Choroid plexus epithelial cell (primary cell): ENCODE measurements at places on chromosomes 16 and 17.

DNA sequence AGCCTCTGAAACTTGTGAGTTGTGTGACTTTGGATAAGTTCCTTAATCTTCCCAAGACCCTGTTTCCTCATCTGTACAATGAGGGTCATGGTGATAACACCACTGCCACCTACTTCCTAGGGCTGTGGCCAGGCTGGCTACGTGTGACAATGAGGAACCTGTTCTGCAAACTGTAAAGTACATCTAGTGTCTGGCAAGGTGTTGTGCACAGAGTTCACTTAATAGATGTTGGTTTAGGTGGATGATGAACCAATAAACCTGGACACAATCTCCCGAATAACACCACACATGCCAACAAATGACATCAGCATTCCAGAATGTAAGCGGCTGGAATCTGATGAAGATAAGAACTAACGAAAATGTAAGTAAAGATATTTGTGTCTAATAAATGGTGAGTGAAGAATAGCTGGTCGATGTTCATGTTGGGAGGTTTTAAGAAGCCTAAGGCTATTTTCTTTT is 82.3 kb downstream of the MARCHF10 start:
- peak; percentile 71 for DNase-seq

DNA sequence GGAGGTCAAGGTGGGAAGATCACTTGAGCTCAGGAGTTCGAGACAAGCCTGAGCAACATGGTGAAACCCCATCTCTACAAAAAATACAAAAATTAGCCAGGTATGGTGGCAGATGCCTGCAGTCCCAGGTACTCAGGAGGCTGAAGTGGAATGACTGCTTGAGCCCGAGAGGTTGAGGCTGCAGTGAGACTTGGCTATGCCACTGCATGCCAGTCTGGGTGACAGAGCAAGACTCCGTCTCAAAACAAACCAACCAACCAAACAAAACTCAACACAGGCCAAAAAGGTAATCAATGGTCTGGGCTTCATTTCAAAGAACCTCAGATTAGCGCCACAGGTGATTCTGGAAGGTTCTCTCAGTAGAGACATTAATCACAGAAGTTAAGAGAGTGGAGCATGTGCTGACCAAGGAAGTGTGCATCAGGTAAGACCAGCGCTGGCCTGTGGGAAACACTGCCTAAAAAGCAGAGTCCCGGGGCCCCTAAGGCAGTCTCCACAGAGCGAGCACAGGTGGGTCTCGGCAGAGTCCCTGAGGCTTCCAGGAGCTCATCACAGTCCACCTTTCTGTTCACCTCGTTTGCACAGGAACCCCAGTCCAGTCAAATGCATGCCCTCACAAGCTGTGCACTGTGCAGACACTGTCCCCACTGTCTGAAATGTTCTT is 71.5 kb upstream of the TRAP1 start:
- DNase-seq, result no peak

DNA sequence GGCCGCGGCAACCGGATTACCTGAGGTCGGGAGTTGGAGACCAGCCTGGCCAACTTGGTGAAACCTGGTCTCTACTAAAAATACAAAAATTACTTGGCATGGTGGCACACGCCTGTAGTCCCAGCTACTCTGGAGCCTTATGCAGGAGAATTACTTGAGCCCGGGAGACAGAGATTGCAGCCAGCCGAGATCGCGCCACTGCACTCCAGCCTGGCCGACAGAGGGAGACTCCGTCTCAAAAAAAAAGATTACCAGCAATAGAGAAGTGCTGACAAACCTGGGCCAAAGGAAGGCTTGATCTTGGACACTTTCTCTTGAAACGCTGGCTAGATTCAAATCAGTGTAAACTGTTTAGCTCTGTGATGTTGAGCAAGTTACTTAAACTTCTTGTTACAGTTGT is 4.3 kb downstream of the MT1H start:
- DNase-seq, result peak; percentile 58

- no peak for DNase-seq
Measured at GRCh38 chr17:6457688-6458459, 13.6 kb downstream of the PIMREG start.

GRCh38 chr17:48228720-48229119 is 121.2 kb downstream of the SNX11 start:
- DNase-seq, result no peak

DNA sequence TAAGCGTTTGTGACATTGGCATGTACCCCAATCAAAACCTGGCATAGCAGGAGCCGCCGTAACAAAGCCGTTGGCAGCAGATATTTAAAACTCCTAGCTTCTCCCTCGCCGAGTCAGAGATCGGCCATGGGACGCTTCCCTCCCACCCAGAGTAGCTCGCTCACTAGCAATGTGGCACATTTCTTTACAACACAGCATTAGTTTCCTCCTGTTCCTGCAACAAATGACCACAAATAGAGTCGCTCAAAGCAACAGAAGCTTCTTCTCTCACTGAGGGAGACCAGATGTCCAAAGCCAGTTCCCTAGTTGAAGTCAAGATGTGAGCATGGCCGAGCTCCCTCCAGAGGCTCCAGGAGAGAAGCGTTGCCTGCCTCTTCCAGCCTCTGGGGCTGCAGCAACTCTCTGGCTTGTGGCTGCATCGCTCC is 106.7 kb downstream of the RBFOX3 start:
- no peak for DNase-seq

DNA sequence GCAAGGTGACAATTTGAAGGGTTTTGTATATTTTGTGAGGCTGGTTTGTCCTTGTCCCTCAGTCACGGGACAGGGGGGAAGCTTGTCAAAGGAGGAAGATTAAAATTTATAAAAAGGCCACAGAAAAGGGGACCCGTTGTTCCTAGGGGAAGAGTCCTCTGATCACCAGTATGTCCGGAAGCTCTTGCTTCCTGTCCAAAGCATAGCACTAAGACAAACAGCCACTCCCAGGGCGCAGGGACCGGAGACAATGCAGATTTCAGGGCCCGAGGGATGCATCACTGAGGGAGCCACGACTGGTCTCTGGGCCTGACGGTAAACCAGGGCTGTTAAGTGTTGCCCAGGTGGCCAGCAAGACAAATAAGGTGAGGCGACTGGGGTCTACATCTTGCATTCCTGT is 95.2 kb downstream of the MAF start:
- DNase-seq, result no peak

DNA sequence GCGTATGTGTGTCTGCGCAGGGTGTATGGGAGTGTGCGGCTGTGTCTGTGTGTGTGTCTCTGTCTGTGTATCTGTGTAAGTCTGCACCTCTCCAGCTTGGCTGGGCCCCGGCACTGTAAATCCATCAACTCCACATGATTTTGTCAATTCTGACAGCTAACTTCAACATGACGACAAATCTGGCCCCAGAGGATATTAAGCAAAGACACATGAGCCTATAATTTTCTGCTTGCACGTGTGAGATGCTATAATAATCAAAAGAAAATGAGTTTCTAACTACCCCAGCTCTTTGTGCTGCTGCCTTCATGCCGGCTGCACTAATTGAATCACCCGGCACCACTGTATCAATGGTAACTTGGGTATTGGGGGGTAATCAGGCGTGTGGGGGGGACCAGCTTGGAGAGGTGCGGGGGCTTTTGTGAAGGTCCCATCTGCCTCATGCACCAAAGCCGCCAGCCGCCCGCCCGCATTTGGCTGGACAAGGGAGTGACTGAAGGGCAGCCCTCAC is 57.6 kb upstream of the LHX1 start:
- DNase-seq, result no peak

- DNase-seq, result no peak
Measured at GRCh38 chr16:49810831-49811230, 45.1 kb downstream of the ZNF423 start.

DNA sequence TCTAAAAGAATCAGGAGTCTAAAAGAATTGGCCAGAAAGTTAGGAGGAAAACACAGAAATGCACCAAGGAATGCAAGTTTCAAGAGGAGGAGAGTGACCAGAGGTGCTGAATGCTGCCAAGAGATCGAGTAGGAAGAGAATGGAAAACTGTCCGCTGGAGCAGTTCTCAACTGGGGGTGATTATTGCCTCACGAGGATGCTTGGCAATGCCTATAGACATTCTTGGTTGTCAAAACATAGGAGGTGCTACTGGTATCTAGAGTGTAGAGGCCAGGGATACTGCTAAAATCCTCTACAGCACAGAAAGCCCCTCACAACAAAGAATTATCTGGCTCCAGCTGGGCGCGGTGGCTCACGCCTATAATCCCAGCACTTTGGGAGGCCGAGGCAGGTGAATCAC is 82.1 kb upstream of the NOL11 start:
- DNase-seq, result no peak

DNA sequence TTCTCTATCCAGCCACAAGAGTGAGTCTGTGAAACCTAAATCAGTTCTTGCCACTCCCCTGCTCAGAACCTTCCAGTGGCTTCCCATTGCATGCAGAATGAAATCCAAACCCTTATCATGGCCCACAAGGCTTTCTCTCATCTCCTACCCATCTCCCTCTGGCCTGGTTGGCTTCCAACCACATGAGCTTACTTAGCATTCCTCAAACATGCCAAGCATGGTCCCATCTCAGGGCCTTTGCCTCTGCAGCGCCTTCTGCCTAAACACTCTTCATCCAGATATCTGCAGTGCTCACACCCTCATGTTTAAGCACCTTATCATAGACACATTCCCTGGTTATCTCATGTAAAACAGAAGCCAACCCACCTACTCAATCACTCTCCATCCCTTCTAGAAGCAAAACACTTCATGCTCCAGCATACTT is 15.5 kb downstream of the TK2 start:
- no peak for DNase-seq

DNA sequence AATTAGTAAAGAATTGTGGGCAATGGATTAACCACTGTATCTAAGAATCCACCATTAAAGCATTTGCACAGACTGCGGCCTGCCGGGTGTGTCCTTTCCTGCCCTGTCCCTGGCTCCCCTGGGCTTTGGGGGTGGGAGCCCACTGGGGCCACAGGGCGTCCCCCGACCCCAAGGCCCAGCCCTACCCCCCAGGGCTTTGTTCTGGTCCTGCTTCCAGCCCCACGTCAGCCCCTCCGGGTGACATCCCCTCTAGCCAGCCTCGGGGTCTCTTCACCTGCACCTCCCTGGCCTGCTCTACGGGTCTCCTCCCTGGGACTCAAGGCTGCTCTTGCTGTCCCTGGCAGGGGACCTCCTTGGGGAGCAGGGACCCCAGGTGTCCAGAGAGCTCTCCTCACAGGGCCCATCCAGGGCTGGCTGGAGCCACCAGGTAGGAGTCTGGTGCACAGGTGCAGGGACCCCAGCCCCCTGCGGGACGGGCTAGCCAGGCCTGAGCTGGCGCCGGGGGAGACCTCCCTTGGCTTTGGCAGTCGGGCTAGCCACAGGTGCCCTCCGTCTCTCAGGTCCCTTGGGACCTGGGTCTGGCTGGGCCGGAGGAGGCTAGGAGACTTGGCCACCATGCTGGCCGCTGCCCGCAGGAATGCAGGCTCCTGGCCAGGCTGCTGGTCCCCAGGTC is 6.4 kb upstream of the BAIAP3 start:
- DNase-seq, result no peak

DNA sequence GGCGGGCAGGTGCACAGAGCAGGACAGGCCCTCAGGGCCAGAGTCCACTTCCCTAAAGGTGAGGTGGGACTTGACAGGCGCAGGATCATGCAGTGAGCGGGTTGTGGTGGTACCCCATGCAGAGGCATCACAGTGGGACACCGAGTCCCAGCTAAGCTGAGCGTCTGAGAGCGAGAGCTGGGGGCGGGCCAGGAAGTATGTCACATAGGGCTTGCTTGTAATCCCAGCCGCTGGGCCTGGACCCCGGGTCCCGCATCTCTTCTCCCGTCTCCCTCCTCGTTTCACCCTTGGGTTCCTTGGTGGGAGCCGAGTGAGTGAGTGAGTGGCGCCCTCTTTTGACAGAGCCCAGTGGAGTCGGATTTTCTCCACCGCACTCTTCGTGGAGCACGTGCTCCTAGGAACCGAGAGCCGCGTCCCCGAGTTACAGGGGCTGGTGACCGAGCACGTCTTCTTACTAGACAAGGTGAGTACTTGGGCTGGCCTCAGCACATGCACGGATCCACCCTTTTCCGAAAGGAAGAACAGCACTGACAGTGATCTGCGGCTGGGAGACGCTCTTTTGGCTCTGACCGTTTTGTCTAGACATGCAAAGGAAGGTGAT is 50.8 kb upstream of the ENDOV start:
- peak; percentile 19 for DNase-seq
